ENCODE measurements at places on chromosomes 11 and 22.

- no peak for DNase-seq
These were observed 99.5 kb downstream of the CASP12 start for GRCh38 chr11:104798789-104799188.

GRCh38 chr11:75355051-75355450 lies 3.6 kb upstream of the ARRB1 start:
- no peak for DNase-seq

DNA sequence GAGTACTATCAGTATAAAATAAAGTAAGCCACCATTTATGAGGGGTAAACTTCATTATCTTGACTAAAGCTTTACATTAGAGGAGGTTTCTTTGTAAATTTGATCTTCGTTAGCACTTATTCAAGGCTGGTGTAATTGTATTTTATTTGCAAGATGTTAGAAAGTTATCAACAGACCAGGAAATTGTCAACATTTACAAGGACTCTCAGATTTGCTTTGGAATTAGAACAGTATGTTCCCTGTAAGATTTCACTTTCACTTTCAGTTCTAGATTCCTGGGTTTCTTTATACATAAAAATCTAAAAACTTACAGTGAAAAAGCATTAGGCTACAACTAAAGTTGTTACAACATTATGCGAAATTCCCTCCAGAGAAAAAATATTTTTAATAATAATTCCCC lies 4.6 kb upstream of the BIRC3 start:
- DNase-seq, result no peak

GRCh38 chr22:36884349-36885158 lies 23.7 kb downstream of the NCF4 start:
- no peak for DNase-seq

- DNase-seq, result no peak
These were observed 75.4 kb upstream of the PPARA start for GRCh38 chr22:46074771-46075551.

- DNase-seq, result no peak
These were observed 15.7 kb downstream of the SPATA19 start for GRCh38 chr11:133829566-133829965.

- no peak for DNase-seq
These were observed 152.2 kb downstream of the ADAMTS15 start for GRCh38 chr11:130600616-130601015.

- DNase-seq, result no peak
These were observed 20.1 kb upstream of the CD44 start for GRCh38 chr11:35118906-35119305.

DNA sequence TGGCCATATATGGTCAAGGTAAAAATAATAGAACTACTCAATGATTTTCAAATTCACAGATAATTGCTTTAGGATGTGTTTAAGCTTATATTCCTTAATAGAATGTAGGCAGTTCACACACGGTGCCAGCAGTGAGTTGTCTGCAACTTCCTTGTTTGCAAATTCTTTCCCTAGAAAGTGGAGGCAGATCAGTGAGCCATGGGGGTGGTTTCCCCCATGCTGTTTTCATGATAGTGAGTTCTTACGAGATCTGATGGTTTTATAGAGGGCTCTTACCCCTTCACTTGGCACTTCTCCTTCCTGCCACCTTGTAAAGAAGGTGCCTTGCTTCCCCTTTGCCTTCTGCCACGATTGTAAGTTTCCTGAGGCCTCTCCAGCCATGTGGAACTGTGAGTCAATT lies 111.8 kb upstream of the LMO1 start:
- DNase-seq, result no peak

DNA sequence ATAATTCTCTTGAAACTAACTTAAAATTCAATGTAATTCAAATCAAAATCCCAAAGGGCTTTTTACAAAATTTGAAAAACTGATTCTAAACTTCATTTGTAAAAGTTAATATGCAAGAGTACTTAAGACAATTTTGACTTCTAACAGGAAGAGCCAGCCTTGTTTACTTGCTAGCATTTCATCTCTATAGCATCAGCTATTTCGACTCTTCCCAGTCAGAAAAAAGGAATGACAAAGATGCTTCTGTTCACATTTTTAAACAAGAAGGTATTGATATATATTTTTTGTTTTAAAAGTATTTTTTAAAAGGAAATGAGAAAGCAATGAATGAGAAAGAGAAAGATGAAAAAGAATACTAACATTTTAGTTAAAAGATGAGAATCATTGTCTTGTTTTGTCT lies 16.4 kb downstream of the SLN start:
- no peak for DNase-seq

DNA sequence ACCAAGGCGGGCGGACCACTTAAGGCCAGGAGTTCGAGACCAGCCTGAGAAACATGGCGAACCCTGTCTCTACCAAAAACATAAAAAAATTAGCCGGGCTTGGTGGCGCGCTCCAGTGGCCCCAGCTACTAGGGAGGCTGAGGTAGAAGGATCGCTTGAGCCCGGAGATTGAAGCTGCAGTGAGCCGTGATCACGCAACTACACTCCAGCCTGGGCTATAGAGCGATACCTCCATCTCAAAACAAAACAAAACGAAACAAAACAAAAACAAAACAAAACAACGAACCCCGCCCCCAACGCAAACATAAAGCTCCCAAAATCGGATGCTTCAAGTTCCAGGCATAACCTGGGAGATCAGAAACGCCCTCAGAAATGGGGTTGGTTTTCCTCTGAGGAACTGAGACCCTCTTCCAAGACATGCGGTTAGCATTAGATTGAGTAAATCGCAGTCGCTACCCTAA lies 564 bp downstream of the LRRC51 start:
- no peak for DNase-seq
